CD4-positive, alpha-beta T cell treated with Interleukin-15 for 4 hours (primary cell): ENCODE measurements at places on chromosomes 7 and 10.
A peak's percentile ranks its signal among the peaks of the same experiment; 100 is the strongest.

GRCh38 chr7:86914551-86914950 is 144.9 kb downstream of the ELAPOR2 start:
- no peak for DNase-seq

DNA sequence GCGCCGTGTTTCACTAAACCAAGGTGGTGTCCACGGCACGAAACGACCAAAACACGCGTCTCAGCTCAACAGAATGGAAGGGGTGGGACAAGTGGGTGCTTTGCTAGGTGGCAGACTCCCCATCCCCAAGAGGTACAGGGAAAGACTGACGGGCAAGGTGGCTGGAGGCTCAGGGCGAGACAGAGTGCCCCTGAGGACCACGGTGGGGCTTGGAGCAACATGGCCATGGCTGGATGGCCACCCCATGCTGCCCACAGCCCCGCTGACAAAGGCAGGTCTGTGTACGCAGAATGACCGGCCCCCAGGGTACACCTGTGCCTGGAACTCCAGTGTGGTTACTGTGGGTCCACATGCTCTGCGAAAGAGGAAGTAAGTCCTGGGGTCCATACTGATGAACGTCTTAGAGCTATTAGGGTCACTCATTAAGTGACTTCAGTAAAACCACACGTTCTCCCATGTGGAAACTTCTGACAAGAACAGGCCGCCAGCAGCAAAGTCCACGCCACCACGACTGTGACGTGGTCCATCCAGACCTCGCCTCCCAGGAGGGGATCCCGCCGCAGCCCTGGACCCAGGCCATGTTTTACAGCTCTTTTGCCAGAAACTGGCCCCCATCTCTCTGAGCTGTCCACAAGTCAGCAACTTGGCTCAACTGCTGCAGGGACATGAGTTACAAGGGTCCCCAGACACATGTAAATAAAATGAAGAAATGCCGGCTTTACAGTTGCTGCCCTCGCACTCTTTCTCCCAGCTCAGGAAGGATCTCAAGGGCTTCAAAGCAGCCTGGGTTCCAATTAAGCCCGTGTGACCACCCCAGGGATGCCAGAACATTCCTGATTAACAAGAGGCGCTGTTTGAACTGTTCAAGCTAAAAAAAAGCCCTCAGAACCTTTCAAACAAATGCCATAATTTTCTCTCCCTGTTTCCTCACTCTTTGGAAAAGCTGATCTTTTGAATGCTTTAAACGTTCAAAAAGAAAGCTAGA is 66.8 kb downstream of the MAD1L1 start:
- DNase-seq = no peak

DNA sequence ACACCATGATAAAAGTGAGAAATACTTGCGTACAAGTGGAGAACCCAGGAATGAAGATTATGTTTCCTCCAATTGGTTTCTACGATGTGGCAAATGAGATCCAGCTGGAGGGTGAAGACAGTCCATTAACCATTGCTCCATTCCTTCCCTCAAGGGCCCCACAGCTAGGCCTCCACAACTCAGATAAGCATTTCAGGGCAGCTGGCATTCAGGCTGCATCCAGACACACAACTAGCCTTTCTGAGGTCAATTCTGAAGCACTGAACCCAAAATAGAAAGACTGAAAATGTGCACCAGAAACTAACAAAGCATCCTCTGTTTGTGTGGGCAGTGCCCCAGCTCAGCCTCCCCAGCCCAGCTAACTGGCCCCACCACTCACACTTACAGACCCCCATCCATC is 94.8 kb downstream of the GSAP start:
- DNase-seq = no peak

DNA sequence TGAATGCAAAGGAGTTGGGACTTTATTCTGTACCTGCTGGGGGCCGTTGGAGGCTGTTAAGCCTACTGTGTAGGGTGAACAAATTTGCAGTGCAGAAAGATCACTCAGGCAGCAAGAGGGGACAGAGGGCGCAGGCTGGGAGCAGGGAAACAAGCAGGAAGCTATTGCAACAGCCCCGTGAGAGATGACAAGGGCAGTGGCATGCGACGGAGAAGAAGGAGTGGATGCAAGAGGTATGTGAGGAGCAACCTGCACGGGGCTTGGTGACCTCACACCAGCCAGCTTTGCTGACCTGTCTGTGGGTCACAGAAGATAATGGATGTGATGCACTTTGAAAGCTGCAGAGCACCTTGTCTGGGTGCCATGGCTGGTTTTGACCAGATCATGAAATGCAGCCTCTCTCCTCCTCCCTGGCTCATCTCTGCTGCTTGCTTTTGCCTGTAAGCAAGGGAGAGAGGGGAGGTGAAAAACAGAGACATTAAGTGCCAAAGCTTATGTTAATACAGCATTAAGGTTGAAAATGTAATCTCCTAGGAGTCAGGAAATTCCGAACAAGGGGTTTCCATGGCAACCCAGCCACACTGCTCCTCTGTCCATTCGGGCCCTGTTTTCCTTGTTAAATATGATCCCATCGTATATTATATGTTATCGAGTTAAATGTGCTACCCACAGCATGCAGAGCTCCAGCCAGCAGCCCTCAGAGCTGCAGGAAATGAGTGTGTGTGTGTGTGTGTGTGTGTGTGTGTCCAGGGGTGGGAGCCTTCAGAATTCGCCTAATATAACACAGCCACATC is 314.3 kb upstream of the ZMIZ1 start:
- DNase-seq = no peak

DNA sequence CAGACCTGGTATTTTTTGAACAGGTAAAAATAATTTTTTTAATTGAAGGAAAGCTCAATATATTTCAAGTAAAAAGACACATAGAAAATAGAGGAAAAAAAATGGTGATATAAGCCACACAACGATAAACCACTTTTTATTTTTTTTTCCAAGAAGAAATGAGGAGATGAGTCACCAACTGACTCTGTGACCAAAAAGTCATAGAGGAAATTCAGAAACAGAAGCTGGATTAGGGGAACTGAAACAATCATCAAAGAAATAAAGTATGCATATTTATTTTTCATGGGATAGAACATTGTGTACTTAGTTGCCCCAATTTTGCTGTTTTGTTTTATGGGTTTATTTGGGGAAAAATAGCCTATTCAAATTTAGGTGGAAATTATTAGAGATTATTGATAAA is 176.8 kb upstream of the AGR3 start:
- peak; percentile 25 for DNase-seq

DNA sequence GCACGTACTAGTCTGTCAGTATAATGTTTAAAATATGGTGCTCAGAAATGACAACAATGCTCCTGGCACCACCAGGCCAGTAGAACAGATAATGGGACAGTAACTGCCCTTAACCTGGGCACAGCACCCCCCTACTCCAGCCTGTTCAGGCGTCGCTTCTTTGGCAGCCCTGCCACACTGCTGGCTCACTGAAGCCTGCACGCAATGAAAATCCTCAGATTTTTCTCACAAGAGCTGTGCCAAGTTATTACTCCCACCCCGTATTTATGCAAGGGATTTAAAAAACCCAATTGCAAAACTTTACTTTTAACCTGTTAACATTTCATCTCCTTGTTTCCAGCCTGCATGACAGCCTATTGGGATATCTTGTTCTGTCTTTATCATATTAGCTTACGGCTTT is 56.6 kb upstream of the LAMB1 start:
- DNase-seq = no peak

- DNase-seq = no peak
Measured at GRCh38 chr10:69573056-69573806, at the start of gene NEUROG3. Gene NEUROG3 (minus strand): TSS chr10:69573422. CDS start chr10:69573043, 379 bp downstream.

DNA sequence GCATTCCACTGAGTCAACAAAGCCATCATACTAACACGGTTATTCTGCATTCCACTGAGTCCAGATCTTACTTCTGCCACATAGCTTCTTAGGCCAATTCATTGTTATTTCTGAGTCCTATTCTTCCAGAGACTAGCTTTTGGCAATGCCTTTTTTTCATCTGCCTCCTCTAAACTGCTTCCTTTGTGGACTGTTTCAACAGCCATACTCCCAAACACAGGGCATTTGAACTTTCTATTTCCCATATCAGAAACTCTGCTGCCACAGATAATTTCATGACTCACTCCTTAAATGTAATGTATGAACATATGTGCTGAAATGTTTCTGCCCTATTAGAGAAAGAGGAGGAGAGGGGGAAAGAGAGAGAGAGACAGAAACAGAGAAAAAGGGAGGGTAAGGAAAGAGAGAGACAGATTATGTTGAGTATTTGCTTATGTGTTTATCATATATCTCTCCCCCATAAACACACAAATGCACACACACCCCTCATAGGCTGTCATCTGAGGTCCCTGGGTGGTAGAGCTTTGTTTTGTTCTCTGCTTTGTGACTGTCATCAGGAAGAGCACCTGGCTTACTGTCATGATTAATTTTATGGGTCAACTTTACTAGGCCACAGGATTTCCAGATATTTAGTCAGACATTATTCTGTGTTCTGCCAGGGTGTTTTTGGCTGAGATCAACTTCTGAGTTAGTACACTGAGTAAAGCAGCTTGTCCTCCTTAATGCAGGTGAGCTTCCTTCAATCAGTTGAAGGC is 308.0 kb upstream of the KCND2 start:
- no peak for DNase-seq

DNA sequence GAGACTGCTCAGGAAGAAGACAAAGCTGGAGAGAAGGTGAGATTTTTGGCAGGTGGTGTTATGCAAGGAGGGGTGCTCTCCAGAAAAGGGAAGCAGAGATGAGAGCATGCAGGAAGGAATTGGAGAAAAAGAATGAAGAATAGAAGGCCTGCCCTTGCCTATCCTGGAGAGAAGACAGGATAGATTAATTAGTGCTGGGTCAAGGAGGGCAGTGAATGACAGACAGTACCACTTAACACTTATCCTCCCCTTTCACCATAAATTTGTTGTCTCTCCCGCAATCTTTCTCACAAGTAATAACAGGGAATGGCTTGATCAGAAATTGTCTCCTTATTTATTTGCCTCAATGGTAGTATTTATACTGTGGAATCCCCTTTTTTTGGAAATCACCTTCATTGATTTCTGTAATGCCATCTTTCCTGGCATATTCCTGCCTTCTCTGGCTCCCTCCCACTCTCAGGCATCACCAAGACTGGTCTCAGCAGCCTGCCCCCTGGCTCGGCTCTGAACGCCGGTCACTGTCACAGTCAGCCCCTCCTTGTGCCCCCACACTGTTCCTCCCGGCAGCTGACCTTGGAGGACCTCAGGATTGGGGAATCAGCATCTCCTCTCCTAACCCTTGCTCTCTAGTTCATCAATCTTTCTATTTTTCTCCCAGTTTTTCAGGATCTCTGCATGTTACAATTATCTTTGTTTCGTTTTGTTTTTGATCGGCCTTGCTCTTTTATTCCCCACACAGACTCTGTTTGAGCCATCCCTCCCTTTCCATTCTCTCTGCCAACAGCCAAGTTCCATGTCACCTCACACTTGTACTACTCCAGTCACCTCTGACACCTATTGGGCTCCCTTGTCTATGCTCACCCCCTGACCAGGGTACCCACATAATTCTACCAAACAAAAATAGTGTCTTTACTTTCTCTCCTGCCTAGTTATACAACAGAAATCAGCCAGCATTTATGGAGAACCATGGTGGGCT is 294.2 kb downstream of the PLXDC2 start:
- no peak for DNase-seq

DNA sequence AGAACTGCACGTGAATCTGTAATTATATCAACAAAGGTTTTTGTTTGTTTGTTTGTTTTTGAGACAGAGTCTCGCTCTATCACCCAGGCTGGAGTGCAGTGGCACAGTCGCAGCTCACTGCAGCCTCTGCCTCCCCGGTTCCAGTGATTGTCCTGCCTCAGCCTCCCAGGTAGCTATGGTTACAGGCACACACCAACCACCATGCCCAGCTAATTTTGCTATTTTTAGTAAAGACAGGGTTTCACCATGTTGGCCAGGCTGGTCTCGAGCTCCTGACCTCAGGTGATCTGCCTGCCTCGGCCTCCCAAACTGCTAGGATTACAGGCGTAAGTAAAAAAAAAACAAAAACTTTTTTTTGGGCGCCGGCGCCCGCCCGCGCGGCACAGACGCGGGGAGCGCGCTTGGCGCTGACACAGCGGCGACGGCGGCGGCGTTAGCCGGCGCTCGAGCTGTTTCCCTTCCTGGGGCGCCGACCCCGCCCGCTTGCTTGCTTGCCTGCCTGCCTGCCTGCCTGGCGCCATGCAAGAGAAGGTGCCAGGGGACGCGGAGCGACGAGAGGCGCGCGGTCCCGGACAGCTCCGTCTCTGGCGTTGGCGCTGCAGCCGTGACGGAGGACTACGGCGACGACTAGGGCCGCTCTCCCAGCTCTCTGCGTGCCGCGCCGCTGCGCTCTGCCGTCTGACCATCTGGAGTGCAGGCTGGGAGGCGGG is 171.4 kb upstream of the NUPR2 start:
- DNase-seq = no peak

DNA sequence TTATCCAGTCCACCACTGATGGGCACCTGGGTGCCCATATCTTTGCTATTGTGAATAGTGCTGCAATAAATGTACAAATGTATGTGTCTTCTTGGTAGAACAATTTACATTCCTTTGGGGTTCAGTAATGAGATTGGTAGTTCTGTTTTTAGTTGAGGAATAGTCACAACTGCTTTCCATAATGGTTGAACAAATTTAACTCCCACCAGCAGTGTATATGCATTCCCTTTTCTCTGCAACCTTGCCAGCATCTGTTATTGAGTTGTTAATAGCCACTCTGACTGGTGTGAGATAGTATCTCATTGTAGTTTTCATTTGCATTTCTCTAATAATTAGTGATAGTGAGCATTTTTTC is 27.8 kb downstream of the COA1 start:
- no peak for DNase-seq

DNA sequence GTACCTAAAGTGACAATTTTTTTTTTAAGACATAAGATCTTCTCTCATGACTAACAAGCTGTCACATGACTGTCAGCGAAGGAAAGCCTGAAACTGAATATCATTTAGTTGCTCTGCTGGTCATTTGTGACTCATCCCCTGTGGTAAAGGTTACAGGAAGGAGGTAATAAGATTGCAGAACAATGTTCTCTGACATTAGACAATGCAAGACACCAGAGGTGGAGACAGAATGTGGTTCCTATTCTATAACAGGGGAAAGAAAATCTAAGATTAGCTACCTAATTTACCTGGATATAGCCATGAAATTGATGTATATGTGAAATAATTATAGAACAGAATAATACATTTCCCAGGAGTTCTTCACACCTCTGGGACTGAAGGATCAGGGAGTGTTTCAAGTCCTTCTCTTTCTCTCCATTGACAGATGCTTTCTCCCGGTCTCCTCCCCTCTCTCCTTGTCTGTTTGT is 47.7 kb downstream of the LRGUK start:
- peak; percentile 9 for DNase-seq

DNA sequence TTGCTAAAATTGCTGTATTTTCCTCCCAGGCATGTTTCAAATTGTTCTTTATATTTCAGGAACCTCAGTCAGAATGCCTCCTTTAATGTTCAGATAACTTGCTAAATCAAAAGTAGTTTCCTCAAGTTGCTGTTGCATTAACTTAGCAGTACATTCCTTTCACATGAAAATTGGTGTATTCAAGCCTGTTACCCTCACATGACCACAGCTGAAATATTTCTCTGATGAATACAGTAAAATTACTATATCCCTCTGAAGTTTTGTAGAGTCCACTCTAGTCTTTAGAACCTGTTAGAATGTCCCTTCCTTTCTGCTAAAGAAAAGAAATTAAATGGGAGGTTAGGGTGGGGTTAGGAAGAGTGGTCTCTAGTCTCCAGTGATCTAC is 24.5 kb upstream of the C1GALT1 start:
- DNase-seq = no peak
